Stimulated activated CD4-positive, alpha-beta T cell treated with anti-CD3 and anti-CD28 coated beads, Interleukin-1b, Interleukin-23, amount 100 ng/mL, for 1 hour (primary cell): ENCODE measurements at places on chromosomes 12 and 14.

DNA sequence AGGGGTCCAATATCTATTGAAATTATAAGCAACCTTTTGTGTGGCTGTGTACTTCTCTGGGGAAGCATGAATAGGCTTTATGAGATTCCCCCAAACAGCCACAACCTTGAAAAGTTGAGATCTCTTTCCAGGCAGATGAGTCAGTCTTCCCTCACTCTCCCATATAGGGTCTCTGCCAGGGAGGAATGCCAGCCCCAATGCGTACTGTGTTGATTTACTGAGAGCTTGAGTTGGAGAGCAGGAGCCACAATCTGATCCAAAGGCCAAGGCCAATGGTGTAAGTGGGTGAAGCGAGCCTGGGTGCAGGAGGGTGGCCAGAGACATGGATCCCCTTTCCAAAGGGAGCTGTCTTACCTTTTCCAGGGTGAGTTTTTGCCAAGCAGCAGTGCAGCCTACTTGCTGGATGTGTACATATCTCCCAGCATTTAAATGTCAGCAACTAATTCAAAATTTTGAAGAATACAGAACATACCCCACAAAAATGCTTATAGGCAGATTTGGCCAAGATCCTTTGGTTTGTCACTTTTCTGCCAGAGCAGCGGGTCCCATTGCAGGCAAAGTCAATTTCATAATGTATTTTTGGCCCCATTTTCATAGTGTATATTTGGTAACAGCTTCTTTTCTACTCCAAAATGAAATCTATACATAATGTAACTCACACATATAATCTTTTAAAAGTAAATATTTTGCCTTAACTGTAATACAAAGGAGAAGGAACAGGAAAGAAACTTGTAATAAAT lies 88.2 kb downstream of the TBC1D30 start:
- DNase-seq: no peak

DNA sequence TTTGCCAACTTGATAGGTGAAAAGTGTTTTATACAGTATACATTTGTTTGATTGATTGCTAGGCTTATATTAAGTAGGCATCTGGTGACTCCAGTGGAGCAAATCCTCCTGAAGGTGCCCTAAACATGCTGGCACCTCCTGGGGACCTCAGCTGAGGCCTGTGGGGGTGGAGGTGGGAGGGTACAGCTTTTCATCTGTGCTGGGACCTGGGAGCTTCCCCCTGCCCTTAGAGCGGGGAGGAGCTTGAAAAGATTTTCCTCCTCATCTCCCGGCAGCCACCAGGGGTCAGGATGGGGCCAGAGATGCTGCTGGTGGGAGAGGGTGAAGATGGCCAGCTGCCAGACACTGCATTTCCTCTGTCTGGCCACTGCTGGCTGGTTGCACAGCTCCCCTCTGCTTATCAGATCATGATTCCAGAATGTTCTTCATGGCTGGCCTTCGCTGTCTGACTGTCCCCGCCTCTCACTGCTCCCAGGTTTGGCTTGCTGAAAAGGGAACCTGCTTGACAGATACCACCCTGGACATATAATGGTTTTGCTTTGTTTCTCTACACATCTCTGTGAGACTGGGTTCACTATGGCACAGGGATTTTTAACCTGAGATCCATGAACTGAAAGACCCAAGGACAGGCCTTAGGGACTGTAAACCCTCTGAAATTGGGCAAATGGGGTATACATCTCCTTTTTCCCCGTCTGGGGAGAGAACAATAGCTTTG lies 10.5 kb upstream of the JPH4 start:
- DNase-seq: peak; percentile 57

GRCh38 chr14:50616275-50616674 lies 51.8 kb downstream of the SAV1 start:
- DNase-seq: no peak

DNA sequence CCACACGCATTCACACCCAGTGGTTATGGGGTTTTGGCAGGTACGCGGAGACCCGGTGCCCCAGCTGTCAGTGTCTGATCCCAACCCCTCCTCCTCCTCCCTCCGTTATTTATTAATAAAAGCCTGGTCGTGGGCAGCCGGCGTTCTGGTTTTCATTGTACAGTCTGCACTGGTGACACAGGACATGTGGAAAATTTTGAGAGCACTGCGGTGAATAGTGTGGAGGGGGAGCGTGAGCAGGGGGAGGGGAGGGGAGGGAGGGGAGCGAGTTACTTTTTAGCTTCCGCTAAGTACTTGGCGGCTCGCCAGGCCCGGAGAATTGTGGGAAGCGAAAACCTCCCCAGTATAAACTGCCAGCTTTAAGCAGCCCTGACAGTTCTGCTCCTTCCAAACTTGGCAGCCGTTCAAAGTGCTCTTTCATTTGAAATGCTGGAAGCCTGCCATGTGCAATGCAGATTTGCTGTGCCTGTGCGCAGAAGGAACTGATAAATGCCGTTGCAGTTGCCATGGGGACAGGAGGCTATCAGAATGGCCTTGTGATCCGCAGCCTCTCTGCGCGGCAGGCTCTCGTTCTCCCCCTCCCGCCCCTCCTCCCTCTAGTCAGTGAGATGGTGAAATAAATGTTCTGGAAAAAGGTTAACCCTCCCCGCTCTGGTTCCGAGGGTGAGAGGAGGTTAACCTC lies 11.7 kb upstream of the IRF2BPL start:
- DNase-seq: peak; percentile 96

- DNase-seq: no peak
Measured at GRCh38 chr14:88079624-88080023, 74.7 kb downstream of the GPR65 start.

GRCh38 chr12:96452261-96452922 lies 37.0 kb upstream of the CFAP54 start:
- no peak for DNase-seq

DNA sequence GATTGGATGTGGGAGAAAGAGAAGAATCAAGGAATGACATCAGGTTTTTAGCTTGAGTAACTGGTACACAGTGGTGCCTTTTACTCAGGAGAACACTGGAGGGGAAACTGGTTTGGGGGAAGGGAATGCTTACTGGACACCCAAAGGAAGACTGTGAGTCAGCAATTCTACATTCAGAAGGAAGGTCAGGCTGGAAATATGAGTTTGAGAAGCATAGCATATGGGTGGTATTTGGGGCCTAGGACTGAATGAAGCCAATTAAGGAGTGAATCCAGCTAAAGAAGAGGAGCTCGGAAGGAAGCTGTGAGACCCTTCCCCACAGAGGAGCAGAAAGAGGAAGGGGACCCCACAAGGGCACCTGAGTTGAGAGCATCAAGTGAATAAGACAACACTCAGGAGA lies 35.4 kb downstream of the DMAC2L start:
- DNase-seq: no peak

DNA sequence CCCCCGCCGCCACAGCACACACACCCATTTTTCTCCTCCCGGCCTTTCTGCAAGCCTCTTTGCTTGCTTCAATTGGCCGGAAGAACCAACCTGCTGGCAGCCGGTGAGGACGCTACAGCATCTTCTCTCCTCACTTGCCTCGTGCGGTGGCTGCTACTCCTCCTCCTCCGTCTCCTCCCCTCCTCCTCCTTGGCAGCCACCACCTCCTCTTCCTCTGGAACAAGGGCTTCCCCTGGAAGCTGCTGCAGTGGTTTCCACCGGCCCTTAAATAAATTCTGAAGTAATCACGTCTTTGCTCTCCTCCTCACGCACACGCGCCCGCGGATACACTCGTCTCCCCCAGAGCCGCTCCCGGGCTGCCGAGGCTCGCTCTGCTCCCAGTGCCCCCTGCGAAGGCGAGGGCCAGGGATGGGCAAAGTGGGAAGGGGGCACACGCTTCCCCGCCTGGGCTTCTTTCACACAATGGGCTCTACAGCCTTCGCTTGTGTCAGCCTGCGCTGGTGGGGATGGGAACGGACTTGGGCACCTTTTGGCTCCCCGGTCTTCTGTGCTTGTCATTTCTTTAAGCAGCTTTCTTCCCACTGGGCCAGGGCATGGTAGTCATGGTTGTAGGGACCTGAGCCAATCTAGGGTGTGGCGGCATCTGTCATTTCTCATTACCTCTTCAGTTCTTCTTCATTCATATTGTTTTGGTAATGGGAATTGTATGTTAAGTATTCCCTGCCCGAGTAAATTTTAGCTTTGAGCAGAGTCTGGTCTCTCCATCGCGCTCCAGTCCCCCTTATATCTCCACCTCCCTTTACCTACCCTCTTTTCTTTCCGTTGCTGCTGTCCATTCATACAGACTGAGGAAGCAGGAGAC lies at the start of gene PPFIA2:
PPFIA2 (minus strand) TSS at position 161 of the 862 bp plus-strand sequence.
- no peak for DNase-seq

- DNase-seq: no peak
Measured at GRCh38 chr12:54159589-54159988, 29.2 kb downstream of the SMUG1 start.

GRCh38 chr12:124379379-124379937 lies 84.6 kb downstream of the RFLNA start:
- no peak for DNase-seq

GRCh38 chr12:1845427-1845826 lies 25.1 kb downstream of the LRTM2 start:
- no peak for DNase-seq

DNA sequence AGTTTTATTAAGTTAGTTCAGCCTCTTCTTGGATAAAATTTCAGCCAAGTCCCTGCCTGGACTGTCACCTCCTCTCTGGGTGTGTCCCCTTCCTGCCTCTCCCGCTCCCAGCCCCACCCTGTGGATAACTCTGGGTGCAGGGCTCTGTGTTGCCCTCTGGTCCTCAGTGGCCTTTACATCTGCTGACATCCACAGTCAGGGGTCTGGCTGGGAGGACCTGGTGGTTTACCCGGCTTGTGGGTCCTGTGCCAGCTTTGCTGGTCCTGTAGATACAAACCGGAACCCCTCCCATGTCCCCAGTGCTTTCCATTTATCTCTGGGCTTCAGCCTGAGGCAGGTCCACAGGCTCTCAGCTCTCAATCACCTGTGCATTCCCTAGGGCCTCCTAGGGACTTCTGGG lies 28.9 kb upstream of the PLEKHG3 start:
- no peak for DNase-seq

DNA sequence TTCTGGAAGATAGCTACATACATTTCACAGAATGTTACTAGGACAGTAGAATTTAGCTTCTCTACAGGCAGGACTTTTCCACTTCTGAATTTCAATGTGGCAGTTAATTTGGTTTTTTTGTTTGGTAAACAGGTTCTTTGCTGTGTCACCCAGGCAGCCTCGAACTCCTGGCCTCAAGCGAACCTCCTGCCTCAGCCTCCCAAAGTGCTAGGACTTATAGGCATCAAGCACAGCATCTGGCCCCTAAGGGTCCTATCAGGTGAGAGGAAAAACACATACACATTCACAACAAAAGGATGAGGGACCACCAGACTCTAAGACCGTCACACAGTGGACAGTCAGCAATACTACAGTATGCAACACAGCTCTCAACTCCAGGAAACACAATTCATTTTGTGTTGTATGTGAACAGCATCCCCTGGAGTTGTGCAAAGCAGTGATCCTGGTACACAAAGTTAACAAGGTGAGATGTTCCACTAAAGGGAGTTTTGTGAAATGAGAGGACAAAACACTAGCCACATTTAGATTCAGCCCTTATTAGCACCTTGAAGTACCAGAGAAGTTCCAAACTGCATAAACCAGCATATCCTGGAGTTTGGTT lies 6.9 kb downstream of the ATP2B1 start:
- DNase-seq: no peak

DNA sequence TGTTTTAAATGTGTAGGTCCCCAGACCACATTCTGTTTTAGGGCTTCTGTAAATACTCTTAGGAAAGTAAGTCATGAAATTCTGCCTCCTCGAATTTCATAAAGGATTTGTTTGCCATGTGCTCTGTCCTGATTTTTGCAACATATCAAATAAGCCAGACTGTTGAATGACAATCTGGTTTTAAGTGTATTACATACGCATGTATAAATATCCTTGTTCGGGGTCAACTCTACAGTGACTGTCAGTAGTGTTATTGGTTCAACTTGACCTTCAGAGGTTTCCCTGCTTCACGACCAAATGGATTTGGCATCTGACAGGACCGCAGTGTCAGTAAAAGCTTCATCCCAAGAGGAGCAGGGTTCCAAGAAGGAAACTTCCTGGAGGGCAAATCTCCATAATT lies 52.7 kb downstream of the PPM1A start:
- no peak for DNase-seq

DNA sequence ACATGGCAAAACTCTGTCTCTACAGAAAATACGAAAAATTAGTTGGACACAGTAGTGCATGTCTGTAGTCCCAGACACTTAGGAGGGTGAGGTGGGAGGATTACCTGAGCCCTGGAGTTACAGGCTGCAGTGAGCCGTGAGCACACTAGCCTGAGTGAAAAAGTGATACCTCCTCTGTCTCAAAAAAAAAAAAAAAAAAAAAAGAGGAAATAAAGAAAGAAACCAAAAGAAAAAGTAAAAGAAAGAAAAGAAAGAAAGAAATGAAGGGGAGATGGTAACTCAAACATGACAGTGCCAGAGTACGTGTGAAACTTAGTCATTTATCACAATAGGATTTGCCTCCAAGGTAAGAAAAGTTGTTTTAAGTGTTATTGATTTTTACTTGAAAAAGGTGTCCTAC lies 407.0 kb upstream of the MGAT4C start:
- DNase-seq: no peak

DNA sequence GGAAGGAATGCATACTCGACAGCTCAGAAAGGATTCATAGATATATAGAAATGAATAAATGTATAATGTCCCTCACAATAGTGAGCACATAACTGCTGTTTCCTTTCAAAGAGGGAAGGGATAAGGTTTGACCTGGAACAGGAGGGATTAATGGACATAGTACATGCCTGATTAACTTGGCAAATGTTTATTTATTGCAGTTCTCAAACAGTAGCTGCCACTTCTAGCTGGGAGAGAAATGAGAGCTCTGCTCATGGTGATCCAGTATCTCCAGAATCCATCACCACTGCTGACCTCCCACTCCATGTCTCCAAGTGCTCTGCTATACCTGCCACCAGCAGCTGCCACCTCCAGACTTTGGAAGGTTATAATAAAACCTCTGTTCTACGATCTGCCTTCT lies 108.1 kb downstream of the LRIG3 start:
- no peak for DNase-seq

GRCh38 chr14:64704743-64705380 lies 638 bp downstream of the PLEKHG3 start:
- no peak for DNase-seq

GRCh38 chr12:82099216-82099615 lies 259.0 kb downstream of the CCDC59 start:
- DNase-seq: no peak

GRCh38 chr12:71008616-71009015 lies 88.1 kb upstream of the PTPRR start:
- DNase-seq: no peak

- DNase-seq: no peak
Measured at GRCh38 chr12:57657744-57658143, 24.7 kb upstream of the B4GALNT1 start.

DNA sequence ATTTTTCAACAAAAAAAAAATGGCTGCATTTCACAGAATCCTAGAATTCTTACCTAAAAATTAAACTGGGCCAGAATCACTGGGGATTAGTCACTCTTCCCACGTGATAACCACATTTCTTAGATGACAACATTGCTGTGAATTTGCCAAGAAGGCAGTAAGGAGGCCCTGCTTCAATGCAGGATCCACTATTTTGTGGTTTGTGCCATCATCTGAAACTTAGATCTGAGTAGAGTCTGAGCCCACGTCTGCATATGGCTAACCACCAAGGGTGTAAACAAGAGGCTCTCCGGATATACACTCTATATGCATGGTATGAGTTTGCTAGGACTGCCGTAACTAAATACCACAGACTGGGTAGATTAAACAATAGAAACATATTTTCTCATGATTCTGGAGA lies 24.4 kb upstream of the TBX5 start:
- DNase-seq: no peak
